ENCODE measurements at places on chromosomes 3 and 15.

GRCh38 chr15:72182673-72183072 is 14.9 kb downstream of the GRAMD2A start:
- no peak for DNase-seq

DNA sequence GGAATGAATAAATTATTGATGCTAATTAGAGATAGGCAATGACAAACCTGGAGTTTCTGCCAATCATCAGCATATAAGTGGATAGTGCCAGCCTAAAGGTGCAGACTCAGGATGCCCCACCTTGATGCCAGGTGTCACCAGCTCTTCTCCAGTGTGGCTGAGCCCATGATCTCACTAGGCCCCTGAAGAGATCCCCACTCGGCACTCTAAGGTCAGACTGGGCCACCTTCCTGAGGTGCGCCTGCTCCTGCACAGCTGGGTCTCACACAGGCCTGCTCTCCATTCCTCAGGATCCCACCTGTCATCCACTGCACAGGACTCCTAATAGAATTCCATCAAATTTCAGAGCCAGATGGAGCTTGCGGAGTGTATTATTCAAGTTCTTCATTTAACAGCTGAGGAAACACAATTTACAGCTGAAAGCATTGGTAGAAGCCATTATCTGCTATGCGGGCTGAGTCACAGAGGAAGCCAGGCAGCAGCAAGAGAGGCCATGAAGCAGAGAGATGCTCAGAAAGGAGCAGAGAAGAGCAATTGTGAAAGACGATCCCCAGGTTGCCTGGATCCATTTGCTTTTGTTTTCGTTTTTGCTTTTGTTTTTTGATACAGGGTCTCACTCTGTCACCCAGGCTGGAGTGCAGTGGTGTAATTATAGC is 25.1 kb upstream of the FSTL1 start:
- no peak for DNase-seq

DNA sequence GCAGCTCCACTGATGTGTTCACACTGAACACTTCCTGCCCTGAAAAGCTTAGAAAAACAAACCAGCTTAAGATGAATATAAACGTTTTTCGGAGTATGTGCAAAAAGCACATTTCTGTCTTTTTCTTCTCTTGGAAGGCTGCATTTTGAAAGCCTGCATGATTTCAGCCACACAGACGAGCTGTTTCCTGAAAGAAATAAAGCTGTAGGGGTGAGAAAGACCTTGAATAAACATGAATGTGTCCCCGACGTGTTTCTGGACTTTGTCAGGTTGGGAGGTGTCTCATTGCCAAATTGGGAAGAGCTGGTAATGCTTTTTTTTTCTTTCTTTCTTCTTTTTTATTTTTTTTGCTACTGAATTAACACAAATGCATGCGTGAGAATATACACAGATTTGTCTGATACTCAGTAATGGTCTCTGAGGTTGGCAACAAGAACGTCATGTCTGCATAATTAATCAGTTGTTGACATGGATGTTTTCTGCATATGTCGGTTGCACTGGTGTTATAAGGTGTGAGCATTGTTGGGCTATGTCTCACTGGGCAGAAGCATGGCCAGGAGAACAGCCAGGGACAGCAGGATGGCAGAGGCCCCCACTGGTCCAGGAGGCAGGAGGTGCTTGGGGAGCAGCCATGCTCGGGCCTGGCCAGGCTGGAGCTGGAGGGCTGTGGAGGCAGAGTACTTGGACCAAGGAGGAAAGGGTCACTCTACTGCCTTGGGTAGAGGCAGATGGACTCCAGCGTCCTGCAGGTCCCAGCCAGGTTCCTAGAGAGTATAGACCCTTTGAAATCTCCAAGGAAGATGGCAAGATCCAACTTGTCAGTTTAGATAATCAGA is 39.0 kb downstream of the ADAMTSL3 start:
- no peak for DNase-seq

DNA sequence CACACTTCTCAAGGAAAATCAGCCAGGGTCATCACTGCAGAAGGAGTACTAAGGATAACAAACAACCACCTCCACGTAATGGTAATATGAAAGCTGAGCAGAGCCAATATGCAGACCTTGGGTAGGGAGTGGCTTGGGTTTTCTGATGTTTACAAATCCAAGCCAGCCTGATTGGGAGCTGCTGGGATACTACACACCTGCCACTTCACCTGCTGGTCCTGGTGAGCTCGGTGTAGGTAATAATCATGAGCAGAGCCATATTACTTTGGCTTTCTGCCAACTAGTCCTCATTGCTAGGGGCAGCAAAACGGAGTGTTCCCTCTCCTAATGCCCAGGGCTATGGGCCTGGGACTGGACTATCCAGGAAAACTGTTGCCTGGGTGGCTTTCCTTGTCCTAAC is 433.5 kb upstream of the PPP2R3A start:
- no peak for DNase-seq

- no peak for DNase-seq
These were observed 81.5 kb downstream of the GAP43 start for GRCh38 chr3:115704661-115705338.

DNA sequence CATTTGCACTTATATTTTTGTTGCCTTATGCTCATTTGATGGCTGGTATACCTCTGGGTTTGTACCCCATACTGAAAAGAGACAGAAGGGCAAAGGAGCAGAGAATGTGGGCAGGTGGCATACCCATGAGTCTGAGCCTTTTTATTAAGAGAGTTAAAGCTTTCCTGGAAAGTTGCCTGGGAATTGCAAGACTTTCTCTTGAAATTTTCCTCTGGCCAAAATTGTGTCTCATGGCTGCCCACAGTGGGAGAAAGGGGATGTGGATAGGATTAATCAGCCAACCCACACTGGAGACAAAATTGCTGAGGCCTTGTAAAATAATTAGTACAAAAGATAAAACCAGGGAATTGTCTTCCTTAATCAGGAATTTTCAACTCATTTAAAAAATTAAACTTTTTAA is 8.2 kb upstream of the NMD3 start:
- no peak for DNase-seq

GRCh38 chr3:186996356-186996755 is 66.0 kb downstream of the ST6GAL1 start:
- no peak for DNase-seq

- no peak for DNase-seq
These were observed 21.8 kb downstream of the MGLL start for GRCh38 chr3:127800508-127800907.

DNA sequence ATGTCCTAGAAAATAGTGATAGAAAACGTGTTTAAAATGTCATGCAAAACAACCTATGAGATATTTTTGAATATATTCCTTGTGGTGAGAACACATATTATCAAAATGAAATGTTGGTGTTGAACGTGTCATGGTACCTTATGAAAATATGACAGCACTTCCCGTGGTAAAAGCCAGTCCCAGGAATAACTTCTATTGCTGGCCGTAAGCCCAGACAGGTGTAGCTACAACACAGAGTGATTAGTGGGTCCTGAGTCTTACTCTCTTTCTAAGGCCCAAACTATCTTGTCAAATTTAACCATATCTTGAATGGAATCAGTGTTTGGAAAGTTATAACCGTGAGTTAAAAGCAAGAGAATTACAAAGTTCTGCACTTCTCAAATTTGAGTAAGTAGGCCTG is 24.1 kb downstream of the RARB start:
- DNase-seq: no peak

DNA sequence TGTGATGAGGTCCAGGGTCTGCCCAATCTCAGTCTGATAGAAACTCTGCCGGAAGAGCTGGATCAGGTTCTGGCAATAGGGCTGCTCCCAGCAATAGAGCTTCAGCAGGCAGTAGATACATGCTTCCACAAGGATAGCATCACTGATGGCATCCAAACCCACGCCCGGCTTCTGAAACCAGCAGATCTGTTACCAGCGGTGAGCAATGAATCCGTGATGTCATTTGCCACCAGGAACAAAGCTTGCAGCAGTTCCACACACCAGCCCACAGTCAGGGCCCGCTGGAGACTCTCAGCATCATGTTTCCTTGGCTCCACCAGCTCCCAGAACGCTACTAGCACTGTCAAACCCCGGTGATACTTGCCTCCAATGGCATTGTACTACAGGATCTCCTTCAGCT is 19.3 kb upstream of the TTBK2 start:
- no peak for DNase-seq

All from D721Med (cell line).